ENCODE measurements at places on chromosomes 12 and 14.

- DNase-seq: no peak
Measured at GRCh38 chr12:27971121-27971489, 1.4 kb downstream of the PTHLH start.

GRCh38 chr12:71945121-71945520, 6.5 kb downstream of the TPH2 start:
- DNase-seq: peak; percentile 66

GRCh38 chr14:64878837-64879634, 671 bp downstream of the SPTB start:
- peak; percentile 62 for DNase-seq

DNA sequence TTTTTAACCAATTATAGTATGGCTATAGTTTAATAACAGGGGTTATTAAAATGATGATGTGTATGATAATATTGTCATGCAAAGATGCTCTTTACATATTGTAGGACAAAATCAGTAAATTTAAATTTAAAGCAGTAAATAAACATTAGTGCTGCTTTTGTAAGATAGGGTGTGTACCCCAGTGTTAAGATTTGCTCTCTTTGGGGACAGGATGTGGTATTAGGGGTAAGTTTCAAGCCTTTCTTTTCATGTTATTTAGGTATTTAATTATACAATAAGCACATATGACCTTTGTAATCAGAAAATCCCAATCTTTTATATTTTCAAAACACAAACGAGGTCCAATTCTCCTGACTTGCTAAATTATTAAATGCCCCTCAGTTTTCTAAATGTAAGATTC, 39.7 kb upstream of the RPH3A start:
- DNase-seq: no peak

DNA sequence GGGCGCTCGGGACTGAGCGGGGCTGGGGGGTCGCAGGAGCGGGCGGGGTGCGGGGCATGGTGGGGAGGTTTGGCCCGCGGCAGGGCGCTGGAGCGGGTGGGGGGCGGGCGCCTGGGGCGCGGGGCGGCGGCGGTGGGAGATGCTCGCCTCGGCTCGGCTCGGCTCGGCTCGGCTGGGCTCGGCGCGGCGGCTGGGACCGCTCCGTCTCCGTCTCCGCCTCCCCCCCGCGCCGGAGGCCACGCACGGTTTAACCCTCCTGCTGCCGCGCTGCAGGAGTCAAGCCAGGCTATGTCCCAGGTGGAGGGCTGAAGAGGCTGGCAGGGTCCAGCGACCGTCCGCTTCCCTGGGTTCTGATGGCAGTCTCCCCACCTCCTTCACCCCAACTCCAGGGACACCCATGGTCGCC, at the start of gene PIANP:
TSS of gene PIANP (minus strand) at position 170 of the 406 bp plus-strand sequence. CDS start 2,754 bp downstream, outside the sequence.
- peak; percentile 87 for DNase-seq

- DNase-seq: no peak
Measured at GRCh38 chr12:12393171-12393570, 36.3 kb downstream of the BORCS5 start.

DNA sequence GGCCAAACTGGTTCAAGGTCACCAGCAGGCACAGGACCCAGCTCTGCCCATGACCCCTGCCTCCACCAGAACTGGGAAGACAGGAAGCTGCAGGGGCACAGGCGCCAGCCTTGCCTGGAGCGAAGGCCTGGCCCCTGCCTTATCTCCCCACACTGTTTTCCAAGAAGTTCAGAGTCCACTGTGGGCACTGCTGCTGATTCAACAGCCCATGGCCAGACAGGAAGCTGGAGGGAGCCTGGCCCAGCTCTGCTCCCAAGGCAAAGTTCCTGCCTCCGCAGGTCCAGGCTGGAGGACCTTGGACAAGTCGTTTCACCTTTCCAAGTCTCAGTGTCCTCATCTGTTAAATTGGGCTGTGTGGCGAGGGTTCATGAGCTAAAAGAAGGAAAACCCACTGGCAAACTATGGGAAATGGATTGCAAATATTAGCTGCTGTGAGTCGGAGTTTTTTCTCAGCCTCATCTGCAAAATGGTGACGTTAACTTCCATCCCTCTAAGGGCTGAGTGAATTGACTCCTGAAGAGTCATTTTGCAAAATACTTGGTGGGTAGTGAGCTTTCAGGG, 1.2 kb downstream of the PHETA1 start:
- DNase-seq: no peak

GRCh38 chr12:25102402-25102801, 92.6 kb downstream of the DNAI7 start:
- DNase-seq: no peak

- peak; percentile 70 for DNase-seq
Measured at GRCh38 chr14:75295491-75296345, 17.1 kb downstream of the FOS start.

- no peak for DNase-seq
Measured at GRCh38 chr12:29589286-29589820, 91.9 kb upstream of the OVCH1 start.

- DNase-seq: no peak
Measured at GRCh38 chr14:105746124-105746514, 219.7 kb downstream of the TMEM121 start.

GRCh38 chr14:95496111-95496681, 20.3 kb downstream of the SYNE3 start:
- DNase-seq: no peak

- no peak for DNase-seq
Measured at GRCh38 chr12:29521951-29522350, 24.5 kb upstream of the OVCH1 start.

- no peak for DNase-seq
Measured at GRCh38 chr12:83196694-83197350, 510.1 kb downstream of the TMTC2 start.

DNA sequence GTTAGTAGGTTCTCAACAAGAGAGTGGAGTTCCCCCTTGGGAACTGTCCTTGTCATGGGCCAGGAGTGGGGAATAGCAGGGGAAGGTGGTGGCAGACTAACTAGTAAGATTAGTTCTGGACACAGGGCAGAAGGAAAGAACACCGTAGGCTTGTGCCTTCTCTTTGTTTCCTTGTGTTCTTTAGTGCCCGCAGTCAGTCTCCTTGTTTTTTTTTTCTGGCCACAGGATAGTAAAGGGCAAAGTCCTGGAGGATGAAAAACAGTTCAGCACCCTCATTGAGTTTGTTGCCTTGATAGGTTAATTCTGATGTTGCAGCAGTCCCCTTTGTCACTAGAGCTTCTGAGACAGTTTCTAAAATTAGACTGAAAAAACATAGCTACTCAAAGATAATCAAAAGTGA, 8.4 kb downstream of the PEX5 start:
- DNase-seq: no peak

DNA sequence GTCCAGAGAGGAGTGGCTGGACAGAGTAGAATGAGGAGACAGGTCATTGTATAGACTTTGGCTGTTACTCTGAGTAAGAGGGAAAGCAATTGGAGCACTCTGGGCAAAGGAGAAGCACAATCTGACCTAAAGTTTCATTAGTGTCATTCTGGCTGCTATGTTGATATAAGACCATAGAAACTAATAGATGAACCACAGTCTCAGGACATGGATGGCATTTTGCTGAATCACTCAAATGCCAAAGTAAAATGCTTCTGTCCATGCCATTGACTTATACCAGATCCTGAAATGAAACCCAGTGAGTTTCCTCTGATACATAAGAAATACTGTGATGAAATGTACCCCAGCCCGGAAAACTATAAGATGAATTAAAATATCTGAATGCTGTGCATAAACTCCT, 65.8 kb upstream of the COCH start:
- DNase-seq: no peak

- no peak for DNase-seq
Measured at GRCh38 chr12:78086553-78087362, 256.1 kb downstream of the NAV3 start.

GRCh38 chr14:68606176-68606575, 186.7 kb downstream of the ZFP36L1 start:
- DNase-seq: peak; percentile 68

GRCh38 chr14:63308723-63309317, 9.9 kb downstream of the GPHB5 start:
- peak; percentile 51 for DNase-seq

GRCh38 chr12:80565271-80565670, 121.2 kb downstream of the PTPRQ start:
- DNase-seq: peak; percentile 67

GRCh38 chr12:87704374-87704773, 324.8 kb downstream of the C12orf50 start:
- no peak for DNase-seq

DNA sequence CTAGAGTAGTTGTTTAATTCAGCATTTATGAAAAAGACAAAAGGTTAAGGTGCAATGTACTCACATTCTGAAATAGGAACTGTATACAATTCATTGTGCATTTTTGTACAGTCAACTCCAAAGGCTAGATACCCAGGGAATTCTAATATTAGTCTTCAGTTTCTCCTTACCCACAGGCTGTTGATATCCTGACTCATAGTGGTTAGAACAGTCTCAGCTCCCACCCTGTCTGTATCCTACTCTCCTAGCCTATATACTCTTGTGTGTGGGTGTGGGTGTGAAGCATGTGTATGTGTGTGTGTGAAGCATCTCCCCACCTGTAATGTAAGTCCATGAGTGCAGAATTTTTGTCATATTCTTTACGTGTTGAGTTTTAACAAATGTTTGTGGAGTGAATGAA, 229.5 kb downstream of the NAV3 start:
- DNase-seq: no peak

DNA sequence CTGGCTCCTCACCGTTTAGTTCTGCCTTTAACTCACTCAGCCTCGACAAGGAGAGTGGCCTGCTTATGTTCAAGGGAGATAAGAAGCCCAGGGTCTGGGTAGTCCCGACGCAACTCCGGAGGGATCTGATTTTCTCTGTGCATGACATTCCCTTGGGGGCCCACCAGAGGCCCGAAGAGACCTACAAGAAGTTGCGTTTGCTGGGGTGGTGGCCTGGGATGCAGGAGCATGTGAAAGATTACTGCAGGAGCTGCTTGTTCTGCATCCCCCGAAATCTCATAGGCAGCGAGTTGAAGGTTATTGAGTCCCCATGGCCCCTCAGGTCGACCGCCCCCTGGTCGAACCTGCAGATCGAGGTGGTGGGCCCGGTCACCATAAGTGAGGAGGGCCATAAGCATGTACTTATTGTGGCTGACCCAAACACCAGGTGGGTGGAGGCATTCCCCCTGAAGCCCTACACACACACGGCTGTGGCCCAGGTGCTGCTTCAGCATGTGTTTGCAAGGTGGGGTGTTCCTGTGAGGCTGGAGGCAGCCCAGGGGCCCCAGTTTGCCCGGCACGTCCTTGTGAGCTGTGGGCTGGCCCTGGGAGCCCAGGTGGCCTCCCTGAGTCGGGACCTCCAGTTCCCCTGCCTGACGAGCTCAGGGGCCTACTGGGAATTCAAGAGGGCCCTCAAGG, 13.1 kb downstream of the CBLN3 start:
- DNase-seq: no peak

DNA sequence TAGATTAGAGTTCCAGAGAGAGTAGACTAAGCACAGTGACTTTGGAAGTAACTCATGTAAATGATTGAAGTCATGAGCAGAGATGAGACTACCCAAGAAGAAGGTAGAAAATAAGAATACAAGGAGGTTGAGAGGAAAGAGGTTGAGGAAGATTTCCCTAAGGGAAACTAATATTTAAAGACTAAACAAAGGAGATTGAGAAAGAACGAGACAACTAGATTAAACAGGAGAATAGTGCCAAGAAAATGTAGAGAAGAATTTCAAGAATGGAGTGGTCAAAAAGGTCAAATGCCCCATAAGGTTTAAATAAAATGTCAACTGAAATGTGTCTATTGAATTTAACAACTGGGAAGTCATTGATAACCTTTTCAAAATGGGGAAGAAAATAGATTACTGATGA, 59.0 kb downstream of the RPS29 start:
- DNase-seq: no peak

DNA sequence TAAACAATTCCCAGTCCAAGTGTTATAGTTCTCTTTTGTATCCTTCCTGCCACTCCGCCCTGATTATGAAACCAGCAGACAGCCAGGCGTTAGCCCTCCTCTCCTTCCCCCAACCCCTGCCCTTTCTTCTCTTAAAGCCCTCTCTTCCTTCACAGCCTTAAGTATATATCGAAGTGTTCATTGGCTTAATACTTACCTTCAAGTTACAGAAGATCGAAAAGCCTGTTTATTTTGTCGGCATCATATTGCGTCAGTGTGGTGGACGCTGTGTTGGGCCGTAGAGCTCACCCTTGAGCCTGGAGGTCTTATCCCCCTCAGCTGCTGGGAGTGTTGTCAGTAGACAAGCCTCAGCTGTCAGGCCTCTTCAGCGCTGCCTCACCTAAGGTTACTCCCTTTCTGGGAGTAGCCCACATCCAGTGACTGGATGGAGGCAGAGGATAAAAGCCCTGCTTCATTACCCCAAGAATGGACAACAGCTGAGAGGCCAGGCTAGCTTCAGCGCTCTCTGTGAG, 36.2 kb downstream of the CMAS start:
- DNase-seq: no peak

DNA sequence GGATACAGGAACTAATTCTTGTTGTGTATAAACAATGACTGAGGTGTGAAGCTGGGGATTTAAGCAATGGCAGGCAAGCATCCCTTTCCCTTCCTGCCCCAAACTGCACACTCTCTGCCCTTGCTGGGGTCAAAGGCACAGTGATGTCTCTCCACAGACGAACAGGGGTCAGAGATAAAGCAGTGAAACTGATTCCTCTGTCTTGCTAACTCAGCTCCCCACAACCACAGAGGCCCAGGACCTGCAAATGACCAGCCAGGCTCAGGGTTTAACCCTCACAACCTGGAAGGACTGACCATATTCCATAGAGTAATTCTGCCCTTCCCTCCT, 67.2 kb downstream of the CCDC88C start:
- DNase-seq: no peak

DNA sequence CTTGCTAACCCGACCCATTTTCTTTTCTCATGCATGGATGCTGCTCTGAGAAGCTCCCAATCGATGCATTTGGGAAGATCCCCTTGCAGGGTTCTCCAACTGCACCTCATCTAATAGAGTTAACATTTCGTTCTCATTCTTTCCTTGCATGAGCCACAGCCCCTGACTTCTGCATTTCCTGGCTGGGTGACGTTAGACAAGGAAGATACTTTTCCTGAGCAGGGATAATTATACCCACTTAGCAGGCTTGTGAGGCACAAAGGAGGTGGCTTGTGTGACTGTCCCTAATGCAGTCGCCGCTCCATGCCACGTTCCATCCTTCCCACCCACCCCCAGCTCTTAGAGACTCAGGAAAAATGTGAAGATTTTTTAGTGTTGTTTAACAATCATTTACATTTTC, 195.1 kb downstream of the CHST11 start:
- no peak for DNase-seq

GRCh38 chr12:57546438-57547287, at the start of gene DCTN2:
DCTN2 (minus strand) TSS chr12:57547192; CDS start chr12:57547063, 129 bp downstream.
- DNase-seq: peak; percentile 95
